ENCODE measurements at places on chromosomes 16 and 17.

DNA sequence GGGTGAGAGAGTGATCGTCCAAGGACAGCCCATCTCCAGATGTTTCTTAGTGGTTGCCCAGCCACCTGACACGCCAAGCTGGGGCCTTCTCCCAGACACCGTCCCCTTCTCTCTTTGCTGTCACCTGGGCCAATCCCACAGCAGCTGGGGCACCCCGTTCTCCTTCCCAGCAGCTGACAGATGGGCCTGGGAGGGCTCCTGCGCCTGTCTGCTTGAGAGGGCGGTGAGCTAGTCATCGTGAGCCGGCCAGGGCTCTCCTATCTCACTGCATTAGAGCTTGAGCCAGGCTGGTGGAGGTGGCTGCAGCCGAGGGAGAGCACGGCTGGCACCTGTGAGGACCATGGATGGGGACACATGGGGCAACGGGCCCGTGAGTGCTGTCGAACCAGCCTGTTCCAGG, 41.2 kb downstream of the RAB11FIP3 start:
- no peak for DNase-seq

DNA sequence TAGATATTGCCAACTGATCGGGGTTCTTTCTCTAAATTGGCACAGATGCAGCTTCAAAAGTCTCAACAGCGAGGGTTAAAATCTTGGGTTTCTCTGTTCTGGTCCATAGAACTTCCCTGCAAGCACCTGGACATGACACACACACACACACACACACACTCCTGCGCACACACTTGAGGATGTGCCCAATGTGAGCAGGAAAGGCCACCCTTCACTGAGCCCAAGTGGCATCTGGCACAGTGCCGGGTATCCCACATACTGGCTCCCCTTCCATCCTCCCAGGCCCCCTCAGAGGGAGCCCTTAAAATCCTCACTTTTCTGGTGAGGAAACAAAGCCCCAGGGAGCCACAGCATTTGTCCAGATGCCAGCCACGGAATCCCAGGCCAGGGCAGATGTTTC, 55.5 kb downstream of the ZNF423 start:
- no peak for DNase-seq

DNA sequence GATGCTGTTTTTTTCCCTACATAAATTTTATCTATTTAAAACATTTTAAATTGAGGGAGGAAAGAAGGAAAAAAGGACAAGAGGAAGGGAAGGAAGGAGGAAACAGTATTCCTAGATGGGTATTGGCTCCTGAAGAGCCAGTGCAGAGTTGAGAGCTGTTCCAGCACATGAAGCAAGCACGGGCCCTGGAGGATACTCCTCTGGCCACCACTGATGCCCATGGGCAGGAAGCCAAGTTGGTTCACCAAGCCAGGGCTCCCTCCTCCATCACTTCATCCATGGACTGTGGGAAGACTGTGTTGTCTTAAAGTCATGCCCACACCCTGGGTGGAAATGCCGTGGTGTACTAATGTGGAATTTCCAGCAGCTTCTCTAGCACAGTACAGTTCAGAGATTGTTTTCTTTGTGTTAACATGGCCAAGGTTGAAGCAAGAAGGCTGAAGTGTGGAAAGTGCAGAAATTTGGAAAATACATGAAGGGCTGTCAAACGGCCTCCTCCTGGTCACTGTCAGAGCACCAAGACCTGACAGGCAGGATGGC, 23.9 kb upstream of the NOS2 start:
- no peak for DNase-seq

- no peak for DNase-seq
These were observed 1.4 kb upstream of the MAP1LC3B start for GRCh38 chr16:87390641-87391323.

DNA sequence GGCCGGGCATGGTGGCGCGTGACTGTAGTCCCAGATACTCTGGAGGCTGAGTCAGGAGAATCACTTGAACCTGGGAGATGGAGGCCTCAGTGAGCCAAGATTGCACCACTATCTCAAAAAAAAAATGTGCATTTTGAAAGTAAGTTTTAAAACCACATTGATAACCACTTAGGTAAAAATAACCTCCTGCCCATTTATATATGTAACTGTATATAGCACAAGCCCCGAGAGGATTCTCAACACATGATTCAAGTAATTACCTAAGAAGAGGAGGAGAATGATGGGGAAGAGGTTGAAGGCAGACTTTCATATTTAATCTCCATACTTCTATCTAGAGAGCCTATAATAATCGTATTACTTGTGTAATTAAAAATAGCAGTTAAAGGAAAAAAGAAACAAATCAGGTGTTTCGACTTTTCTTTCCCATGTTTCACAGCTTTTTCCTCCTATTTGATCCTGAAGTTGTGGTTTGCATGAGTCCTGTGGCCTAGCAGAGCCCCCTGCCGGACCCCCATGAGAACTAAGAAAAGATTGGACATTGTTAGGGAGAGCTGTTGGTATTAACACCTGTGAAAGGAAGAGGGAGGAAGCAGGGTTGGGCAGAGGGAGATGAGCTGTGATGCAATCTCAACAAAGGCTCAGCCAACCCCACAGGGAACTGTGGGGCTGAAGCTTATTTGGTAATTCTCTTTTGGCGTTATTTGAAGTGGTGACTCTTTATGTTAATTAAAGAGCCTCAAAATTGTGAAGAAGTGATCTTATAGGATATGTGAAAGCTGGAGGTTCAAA, 22.1 kb downstream of the PMFBP1 start:
- DNase-seq = no peak

- DNase-seq = no peak
These were observed 27.2 kb upstream of the HYDIN start for GRCh38 chr16:71257768-71258167.

DNA sequence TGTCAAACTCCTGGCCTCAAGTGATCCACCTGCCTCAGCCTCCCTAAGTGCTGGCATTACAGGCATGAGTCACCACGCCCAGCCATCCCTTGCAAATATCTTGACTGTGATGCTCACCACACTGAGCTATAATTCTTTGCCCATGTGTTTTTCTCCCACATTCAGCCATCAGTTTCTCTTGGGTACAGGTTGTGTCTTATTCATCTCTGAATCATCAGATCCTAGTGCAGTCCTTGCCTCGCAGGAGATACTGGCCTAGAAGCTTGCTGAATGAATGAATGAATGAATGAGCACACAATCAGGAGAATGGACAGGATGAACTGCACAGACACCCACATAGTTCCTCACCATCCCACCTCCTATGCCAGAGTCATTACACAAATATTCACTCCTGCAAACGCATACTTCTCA, 24.4 kb upstream of the ETV4 start:
- DNase-seq = no peak

GRCh38 chr17:2710071-2710802, 1.3 kb downstream of the CLUH start:
- DNase-seq = no peak

- no peak for DNase-seq
These were observed 22.1 kb downstream of the SOX8 start for GRCh38 chr16:1003391-1004347.

GRCh38 chr17:15920758-15921239, 24.1 kb upstream of the ADORA2B start:
- DNase-seq = peak; percentile 88

- no peak for DNase-seq
These were observed 139.3 kb downstream of the CDH11 start for GRCh38 chr16:64982581-64982980.

DNA sequence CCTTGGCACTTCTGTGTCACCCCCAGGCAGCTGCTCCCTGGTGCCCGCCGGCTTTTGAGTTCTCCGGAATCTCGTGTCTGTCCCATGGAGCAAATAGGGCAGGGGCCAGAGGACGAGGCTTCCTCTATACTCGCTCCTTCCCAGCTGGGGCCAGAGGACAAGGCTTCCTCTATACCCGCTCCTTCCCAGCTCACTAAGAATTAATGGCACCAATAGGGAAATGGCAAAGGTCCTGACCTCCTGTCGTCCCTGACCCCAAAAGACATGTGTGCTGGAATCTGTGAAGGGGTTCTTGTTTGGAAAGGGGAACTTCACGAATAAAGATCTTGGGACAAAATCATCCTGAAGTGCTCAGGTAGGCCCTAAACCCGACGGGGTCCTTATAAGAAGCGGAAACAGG, 7.6 kb downstream of the SGSH start:
- DNase-seq = no peak

DNA sequence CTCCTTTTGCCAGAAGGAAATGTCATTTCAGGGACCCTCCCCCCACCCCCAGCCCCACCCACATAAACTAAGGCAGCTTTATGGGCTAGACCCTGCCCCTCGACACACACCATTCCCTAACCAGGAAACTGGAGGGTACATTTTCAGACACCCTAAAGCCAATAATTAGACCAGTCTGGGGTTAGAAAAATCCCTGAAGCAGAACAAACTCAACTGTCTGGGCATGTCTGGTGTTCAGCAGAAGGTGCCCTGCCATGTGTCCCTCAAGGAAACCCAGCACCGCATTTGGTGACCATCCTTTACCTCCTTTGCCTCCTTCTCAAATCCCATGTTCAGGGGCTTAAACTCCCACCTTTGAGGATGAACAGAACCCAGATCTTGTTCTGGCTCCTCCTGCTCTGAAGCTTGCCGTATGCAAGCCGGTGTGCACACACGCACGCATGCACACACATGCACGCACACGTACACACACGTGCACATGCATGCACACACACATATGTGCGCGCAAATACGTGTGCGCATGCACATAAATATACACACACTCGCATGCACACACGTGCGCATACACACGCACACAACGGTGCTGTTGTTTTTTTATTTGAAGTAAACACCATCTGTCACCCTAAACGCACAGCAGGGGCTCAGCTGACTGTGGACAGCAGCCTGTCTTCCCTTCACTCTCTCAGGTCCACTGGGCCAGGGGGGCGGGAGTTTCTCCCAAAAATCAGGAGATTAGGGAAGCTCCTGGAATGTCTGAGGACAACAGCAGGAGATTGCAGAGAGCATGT, 156.8 kb upstream of the TNRC6C start:
- DNase-seq = no peak

DNA sequence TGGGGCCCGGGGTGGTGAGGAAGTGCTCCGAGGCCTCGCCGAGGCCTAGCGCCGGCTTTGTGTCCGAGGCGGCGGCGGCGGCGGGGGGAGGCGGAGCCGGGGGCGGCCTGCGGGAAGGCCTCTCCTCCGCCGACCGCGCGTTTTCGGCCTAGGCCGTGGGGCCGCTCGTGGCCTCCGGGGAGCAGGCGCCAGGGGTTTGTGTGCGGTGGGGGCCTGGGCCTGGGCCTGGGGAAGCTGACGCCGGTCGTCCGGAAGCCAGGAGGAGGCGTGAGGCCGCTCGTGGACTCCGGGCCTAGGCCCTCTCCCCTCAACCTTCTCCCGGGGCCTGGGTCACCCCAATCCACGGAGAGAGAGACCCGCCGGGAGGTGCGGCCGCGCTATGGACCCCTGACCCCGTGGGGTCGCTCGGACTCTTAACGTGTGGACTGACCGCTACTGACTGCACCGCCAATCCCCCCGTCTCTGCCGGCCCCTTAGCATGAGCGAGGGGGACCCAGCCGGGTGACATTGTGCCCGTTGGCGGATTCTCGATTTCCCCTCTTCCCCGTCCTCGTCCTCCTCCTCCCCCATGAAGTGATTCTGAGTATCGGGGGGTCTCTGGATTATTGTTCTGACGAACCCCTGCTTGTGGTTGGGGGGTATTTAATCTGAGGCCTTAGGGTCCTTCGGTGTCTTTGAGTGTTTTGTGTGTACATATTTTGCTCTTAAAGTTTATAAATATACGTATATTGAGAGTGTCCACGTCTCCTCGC, 660 bp downstream of the RBBP6 start:
- no peak for DNase-seq

GRCh38 chr17:35432176-35433074, at the start of gene SLFN12:
SLFN12 (minus strand) TSS chr17:35432500; CDS start chr17:35423028, 9,472 bp downstream.
- peak; percentile 80 for DNase-seq

- DNase-seq = no peak
These were observed 104.6 kb downstream of the TRIM37 start for GRCh38 chr17:59002126-59002525.

DNA sequence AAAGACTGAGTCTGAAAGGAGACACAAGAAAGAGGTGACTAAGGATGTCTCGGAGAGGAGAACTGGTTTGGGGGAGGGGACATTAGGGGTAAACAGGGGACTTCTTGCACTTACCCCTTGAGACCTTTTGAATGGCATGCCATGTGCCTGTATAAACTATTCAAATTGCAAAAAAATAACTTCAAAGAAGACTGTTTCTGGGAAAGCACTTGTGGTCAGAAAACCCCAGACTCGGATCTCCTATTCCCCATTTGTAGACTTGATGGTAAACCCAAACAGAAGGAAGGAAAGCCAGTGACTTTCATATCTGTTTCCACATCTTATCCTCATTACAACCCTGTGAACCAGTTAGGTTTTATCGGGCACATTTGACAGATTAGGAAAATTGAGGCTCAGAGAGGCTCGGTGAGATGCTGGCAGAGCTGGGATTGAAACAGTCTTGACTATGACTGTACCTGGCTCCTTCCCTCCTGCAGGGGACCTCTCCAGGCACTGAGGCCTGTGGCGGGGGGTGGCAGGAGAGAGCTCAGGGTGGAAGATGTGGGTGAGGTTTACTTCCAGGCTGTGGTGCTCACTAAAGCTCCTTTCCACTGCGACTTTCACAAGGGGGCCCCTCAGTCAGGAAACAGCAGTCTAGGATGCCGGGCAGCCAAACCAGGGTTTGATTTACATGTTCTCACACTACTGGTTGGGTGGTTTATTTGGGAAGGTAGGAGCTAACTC, 30.5 kb upstream of the PLCG2 start:
- no peak for DNase-seq

DNA sequence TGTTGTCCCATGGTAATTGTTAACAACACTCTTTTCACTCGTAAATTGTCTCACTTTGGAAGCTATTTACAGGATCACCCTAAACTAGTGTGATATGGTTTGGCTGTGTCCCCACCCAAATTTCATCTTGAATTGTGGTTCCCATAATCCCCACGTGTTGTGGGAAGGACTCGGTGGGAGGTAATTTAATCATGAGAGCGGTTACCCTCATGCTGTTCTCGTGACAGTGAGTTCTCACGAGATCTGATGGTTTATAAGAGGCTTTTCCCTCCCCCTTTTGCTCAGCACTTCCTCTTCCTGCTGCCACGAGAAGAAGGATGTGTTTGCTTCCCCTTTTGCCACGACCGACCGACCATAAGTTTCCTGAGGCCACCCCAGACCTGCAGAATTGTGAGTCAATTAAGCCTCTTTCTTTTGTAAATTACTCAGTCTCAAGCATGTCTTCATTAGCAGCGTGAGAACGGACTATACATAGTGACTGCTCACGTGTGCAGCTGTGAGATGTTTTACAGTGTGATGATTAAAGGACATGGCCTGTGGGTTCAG, 34.4 kb downstream of the DNAH3 start:
- no peak for DNase-seq
